ELF-1 (cell line): ENCODE measurements at places on chromosomes 6 and 20.

DNA sequence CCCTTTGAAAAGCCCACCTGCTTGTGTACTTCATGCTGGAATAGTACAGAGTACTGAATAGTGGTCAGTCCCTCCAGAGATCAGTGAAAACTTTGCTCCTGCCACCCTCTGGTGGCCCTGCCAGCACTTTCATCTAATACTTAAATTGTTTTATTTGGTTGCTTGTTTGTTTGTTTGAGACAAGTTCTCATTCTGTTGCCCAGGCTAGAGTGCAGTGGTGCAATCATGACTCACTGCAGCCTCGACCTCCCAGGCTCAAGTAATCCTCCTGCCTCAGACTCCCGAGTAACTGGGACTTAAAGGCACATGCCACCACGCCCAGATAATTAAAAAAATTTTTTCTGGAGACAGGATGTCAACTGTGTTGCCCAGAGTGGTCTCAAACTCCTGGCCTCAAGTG is 9.1 kb downstream of the FAM83D start:
- DNase-seq = no peak

DNA sequence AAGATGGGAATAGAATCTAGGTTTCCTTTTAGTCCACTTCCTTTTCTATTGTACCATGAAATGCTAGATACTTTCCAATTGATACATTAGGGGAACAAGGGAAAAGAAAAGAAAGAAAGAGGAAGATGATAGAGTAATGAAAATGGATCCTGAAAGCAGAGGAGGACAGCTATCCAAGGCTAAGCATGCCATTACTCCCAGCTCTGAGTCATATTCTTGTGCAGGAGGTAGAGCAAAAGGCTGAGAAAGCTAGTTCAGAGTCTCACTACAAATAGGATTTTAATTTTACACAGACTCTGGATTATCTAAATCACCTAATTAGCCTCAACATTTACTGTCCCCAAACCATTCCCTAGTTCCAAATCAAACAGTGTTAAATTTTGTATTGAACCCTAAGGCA is 23.6 kb downstream of the RWDD2A start:
- no peak for DNase-seq

GRCh38 chr6:15946701-15947385 is 182.0 kb upstream of the MYLIP start:
- no peak for DNase-seq

GRCh38 chr20:1899241-1899525 is 4.0 kb downstream of the SIRPA start:
- no peak for DNase-seq

GRCh38 chr6:48667797-48668196 is 556.8 kb upstream of the PTCHD4 start:
- no peak for DNase-seq

GRCh38 chr6:31132806-31133205 is 6.1 kb downstream of the PSORS1C2 start:
- DNase-seq = no peak

DNA sequence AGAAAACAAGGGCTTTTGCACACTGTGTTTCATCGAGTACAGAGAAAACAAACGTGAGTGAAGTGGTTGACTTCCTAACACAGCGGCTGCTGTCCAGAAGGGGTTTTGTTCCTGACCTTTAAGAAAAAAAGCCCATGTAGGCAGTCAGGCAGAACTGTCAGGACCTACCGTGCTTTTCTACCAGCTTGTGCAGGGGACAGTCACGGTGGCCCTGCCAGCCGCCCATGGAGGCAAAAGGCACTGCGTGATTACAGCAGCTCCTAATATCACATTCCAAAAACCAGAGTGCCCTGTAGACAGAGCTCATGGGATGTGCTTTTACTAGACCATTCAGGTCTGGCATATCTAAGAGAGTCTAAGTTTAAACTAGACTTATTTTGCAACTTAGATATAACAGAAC is 12.2 kb downstream of the TNFAIP3 start:
- no peak for DNase-seq

DNA sequence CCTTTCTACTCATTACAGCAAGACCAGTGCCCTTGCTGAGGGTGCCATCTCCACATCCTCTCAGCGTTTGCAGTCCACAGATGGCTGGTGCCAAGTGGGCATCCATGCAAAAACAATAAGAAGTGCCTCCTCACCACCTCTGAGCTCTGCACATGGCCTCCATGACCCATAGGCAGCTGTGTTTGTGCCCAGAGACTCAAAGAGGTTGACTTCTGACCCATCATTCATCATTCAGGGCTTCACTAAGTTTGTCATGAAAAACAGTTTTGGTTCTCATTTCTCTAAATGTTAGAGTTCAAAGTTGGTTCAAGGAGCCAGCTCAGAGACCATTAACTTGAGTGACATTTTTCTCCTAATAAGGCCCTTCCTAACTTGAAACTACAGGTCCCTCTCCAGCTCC is 512.6 kb upstream of the MAP3K7 start:
- DNase-seq = no peak

- DNase-seq = no peak
These were observed 238.9 kb downstream of the ERMARD start for GRCh38 chr6:169990095-169991030.

- no peak for DNase-seq
These were observed 374.4 kb downstream of the PHF3 start for GRCh38 chr6:64010010-64010409.

DNA sequence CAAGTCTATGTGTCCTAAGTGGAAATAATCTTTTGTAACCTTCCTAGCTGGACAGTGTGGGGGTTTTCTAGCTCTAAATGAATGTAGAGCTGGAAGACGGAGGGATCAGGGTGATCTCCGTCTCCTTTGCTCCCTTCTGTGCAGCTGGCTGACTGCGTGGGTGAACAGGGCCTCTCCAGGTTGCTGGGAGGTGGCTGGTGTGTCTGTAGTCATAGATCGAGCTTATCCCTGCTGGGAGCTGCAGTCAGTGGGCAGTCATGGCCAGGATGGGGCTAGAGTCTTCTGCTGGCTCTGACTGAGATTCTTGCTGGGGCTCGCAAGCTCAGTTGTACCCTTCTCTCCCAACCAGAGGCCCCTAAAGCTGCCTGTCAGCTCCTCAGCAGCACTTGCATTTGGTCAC is 6.4 kb downstream of the SEC23B start:
- DNase-seq = no peak

DNA sequence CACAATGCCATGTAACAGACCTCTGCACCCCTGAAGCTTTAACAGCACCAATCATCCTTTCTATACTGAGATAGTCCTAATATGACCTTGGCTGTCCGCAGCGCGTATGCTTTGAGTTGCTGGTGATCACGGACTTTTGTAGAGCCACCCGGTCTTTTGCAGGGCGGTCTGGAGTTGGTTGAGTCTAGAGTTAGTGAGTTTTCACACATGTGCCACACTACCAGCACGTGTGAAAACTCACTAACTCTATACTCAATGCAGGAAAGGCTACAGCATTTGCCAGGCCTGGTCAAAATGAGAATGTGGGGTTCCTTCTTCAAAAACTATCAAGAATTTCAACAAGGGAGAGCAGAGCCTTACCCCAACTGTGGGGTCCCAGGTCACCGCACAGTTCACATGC is 14.6 kb downstream of the AGPAT4 start:
- no peak for DNase-seq

DNA sequence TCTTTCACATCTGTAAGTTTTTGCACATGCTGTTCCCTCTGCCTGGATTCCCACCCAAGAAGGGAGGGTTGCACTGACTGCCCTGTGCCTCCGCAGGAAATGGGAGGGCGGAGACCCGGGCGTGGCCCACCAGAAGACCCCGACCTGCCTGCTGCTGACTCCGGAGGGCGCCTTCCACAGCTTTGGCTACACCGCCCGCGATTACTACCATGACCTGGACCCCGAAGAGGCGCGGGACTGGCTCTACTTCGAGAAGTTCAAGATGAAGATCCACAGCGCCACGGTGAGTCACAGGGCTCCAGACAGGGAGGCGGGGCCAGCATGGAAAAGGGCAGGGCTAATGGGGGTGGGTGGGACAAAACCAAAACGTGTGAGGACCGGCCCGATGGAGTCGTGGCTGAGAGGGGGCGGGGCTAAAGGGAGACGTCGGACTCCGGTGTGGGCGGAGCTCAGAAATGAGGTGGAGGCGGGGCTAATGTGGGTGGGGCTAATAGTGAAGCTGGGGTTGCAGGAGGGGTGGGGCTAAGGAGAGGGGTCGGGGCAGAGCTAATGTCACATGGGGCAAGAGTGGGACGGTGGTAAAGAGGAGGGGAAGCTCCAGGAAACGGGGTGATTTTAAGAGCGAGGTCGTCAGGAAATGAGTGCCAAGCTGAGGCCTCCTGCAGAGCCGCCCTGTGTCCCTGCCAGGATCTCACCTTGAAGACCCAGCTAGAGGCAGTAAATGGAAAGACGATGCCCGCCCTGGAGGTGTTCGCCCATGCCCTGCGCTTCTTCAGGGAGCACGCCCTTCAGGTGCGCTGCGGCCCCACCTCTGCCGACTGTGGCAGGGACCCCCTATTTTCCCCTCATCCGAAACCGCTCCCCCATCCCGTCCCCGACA is 12.6 kb downstream of the HSPA12B start:
- peak; percentile 87 for DNase-seq

DNA sequence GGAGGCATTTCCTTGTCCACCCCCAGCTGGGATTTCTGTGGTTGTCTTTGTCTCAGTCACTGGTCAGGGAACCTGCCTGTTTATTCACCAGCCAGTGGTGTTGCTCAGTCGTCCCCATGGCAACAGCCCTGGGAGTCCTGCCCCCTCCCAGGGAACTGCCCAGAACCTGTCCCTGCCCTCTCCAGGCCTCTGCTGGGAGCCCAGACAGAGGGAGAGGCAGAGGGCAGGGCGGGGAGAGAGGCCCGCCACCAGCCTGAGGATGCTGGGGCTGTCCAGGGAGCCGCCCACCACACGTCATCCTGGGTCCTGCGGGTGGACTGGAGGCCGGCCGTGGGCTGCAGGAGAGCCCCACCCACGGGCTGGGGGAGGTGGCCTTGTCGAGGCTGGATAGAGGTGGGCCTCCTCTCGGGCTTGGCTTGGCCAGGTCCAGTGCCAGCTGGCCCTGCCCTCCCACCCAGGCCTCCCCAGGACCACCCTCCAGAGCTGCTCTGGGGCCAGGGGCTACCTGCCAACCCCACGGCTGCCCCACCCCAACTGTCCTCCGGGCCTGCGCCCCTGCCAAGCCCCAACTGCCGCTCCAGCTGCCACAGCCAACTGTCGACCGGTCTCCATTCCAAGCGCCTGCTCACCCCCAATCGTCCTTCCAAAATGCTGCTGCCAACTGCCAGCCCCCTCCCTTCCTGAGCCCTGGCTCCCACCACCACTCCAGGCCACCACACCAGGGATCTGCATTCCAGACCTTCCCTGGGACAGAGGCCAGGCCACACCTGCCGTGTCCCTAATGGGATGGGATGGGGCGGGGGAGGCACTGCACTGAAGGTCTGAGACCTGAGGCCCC is 4.2 kb upstream of the ZBTB46 start:
- peak; percentile 97 for DNase-seq

GRCh38 chr6:12791371-12791770 is 74.8 kb downstream of the PHACTR1 start:
- no peak for DNase-seq

GRCh38 chr20:17966432-17967310 is 1.9 kb downstream of the SNX5 start:
- no peak for DNase-seq

GRCh38 chr6:149140137-149140909 is 177.2 kb upstream of the TAB2 start:
- peak; percentile 7 for DNase-seq

DNA sequence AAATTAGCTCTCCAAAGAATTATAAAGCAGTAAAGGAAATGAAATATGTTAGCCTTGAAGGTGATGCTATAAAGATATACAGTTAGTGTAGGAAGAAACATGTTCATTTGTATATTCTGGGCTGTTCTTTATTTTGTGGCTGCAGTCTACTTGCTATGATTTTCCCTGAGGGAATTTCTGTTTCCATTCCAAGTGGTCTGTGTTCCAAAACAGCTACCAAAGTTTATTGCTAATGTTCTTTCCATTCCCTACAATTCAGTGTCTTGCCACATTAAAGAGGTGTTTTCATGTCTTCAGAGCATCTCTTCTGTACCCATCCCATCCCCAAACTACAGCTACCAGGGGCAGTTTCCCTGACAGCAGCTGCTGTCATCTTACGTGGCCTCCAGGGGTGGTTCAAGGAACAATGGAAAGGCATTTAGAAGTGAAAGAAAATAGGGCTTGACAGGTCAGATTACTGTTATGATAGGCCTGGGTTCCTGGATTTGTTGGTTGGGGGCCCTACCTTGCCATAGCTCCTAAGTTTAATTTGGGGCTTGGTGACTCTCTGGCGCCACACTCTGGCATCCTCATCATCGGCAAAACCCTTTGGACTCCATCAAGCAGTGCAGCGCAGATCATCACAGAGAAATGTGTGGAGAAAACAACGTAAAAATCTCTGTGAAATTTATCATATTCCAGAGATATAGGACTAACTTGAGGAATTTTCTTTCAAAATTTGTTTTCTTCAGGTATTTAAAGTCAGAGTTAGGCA is 33.8 kb upstream of the AIG1 start:
- DNase-seq = peak; percentile 69
